ENCODE measurements at places on chromosomes 16 and 17.

DNA sequence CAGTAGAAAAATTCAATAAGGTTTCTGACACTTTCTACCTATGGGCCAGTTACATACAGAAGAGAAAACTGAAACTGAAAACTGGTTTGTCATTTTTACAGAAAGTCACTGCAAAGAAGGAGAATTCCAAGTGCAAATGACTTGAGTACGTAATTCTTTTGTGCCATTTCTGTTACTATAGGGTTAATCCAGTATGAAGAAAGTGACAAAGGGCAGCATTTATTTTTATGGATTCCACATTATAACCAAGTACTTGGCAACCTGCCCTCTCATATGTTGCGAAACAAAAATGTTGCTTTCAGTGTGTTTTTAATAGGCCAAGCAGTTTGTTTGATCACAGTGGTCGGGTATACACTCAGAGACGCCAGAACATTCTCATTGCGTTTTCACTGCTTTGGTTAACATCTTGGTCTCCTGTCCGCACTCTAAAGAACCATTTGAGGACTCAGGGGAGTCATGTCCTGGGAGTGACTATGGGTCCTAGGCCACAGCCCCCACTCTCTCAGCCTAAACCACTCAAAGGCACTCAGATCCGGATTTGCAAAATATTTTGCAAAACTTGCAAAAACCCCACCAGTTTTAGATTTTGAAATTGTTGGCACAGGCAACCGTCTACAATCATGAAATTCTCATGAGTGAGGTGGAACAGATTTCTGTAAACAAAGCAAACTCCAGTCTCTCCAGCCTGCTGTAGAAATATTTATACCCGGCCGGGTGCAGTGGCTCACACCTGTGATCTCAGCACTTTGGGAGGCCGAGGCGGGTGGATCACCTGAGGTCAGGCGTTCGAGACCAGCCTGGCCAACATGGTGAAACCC is 15.4 kb upstream of the HELZ start:
- no peak for DNase-seq

DNA sequence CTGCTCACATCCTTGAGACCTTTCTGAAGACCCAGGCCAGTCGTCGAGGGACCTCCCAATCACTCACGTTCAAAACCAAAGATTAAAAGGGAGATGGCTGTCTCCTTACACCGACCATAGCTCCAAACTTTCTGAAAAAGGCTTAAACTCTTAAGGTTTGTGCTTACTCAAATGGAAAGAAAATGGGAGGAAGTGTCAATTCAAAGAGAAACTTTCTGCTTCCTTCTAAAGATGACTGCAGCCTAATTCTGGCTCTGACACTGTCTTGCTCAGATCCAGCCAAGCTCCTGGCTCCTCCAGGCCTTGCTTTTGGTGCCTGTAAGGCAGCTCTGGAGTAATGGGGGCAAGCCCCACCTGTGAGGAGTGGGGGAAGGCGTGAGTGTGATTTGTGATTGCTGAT is 54.9 kb upstream of the WSB1 start:
- DNase-seq, result no peak

GRCh38 chr17:8441690-8442089 is 6.0 kb downstream of the NDEL1 start:
- DNase-seq, result no peak

DNA sequence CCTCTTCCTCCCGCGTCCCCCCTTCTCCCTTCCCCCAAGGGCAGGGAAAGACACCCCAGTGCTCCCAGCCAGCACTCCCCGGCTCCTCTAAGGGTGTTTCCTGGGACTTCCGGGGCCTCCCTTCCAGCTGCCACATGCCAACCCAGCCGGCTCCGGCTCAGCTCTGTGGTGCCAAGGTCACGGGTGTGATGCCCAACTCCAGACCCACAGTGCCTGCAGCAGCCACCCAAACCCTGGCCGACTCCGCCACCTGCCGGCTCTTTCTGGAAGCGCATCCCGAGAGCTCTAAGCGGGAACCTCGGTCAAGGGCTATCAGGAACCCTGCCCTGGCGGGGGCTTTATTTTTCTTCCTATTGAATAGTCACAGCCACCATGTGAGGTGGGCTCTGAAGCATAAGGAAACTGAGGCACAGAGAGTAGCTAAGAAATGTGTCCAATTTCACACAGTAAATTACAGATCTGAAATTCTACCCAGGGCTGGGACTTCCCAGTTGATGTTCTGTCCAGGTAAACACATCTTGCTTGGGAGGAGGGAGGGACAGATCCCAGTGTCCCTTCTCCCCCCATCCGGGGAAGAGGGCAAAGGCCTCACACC is 3.3 kb upstream of the PPP1R1B start:
- peak; percentile 73 for DNase-seq

- no peak for DNase-seq
Observed at GRCh38 chr17:66310528-66311148, 8.2 kb downstream of the PRKCA start.

- no peak for DNase-seq
Observed at GRCh38 chr16:79776243-79776847, 175.8 kb upstream of the MAF start.
